Retina (tissue), 1 donor: ENCODE measurements at places on chromosomes 13 and 19.

DNA sequence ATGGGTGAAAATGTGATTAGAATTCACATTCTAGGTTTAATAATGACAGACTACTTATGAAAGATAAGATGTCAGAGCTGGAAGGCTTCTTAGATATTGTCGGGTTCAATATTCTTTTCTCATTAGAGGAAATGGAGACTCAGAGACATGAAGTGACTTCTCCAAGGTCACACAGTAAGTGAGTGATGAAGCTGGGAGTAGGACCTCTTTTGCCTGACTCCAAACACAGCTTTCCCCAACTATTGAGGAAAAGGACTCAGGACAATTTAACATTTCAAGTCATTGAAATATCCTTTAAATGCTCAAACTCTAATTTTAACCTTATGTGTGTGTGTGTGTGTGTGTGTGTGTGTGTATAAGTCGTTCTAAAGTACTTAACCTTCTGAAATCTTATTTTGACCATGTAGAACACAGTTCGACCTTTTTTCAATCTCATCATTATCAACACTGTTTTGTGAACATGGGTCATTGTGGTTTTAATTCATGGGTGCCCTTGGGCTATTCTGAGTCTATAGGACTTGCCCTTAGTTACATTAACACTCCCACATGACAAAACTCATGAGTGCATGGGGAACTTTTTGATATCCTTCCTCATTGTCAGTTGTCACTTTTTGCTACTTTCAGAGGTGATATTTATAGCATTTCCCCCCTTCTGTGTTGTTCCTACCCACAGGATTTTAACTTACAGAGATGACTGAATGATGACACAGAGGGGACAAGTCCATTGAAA lies 53.0 kb downstream of the LRCH1 start:
- no peak for DNase-seq

DNA sequence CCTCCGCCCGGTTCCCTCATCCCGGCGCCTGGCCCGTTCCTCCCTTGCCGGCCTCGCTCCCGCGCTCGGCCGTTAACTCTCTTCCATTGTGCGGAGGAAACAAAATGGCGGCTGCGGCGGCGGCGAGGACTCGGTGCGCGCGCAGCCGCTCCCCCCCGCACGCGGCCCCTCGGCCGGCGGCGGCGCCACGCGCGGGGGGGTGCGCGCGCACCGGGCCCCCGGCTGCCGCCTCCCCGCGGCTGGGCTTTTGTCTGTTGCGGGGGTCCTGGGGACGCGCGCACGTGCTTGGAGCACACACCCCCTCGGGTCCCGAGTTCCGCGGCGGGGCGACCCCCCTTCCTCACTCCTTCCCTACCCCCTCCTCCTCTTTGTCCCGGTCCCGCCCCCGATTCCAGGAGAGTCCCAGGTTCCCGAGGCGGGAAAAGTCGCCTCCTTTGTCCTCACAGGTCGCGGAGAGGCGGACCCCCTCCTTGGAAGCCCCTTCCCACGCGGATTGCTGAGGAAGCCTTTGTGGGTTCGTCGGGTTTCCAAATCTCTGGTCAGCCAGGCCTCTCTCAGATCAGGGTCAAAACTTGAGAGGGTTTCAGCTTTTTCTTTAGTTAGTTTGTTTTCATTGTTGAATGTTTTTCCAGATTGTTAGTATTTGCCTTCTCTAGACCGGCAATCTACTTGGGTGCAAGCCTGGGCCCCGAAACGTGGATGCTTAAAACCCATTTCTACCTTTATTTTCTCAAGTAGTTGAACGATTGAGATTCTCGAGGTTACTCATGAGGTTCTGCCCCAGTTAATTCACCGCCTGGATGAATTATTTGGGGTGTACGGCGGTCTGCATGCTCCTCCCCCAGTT lies 687 bp downstream of the ILF3 start:
- peak; percentile 60 for DNase-seq

DNA sequence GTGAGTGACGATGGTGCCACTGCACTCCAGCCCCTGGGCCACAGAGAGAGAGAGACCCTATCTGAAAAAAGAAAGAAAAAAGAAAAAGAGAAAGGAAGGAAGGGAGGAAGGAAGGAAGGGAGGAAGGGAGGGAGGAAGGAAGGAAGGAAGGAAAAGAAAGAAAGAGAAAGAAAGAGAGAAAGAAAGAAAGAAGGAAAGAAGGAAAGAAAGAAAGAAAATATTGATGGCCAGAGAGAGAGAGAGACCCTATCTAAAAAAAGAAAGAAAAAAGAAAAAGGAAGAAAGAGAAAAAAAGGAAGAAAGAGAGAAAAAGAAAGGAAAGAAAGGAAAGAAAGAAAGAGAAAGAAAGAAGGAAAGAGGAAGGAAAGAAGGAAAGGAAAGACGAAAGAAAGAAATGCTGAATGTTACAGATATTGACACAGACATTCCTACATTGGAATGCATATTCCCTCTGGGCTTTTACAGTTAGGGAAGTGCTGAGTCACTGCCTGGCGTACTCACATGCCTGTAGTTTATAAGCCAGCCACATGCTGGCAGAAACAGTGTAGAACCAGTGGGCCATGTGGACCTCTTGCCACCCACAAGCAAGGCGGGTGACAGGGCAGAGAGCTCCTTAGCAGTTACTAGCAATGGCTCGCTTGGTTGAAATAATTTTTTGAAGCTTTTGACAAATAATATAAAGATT lies 34.6 kb upstream of the SLC46A3 start:
- DNase-seq, result no peak

DNA sequence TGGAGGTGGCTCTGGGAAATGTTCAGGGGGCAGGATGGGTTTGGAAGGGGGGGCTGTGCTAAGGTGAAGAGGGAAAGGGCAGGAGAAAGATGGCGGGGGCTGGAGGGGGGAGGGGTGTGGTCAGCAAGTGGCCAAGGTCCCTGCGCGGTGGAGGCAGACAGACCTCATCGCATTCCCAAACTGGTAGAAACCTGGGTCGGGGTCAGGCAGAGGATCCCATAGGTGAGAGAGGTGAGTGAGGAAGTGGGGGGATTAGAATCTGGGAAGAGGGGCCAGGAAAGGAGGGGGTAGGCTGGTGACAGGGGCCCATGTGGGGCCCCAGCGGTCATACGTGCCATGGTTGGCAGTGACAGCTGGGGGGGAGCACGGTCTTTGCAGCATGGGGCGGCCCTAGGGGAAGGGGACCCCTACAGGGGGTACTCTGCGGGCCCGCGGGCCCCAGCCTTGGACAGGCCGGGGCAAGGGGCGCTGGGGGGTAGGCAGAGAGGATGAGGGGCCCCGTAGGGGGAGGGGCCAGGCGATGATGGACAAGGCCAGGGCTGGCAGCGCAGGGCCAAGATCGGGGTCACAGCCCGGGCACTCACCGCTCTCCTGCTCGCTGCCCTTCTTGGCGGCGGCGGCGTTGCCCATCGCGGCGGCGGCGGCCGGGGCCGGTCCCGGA lies 514 bp downstream of the PRKACA start:
- DNase-seq, result no peak

- DNase-seq, result peak; percentile 7
Measured at GRCh38 chr19:12527034-12527836, 24.0 kb downstream of the ZNF564 start.

DNA sequence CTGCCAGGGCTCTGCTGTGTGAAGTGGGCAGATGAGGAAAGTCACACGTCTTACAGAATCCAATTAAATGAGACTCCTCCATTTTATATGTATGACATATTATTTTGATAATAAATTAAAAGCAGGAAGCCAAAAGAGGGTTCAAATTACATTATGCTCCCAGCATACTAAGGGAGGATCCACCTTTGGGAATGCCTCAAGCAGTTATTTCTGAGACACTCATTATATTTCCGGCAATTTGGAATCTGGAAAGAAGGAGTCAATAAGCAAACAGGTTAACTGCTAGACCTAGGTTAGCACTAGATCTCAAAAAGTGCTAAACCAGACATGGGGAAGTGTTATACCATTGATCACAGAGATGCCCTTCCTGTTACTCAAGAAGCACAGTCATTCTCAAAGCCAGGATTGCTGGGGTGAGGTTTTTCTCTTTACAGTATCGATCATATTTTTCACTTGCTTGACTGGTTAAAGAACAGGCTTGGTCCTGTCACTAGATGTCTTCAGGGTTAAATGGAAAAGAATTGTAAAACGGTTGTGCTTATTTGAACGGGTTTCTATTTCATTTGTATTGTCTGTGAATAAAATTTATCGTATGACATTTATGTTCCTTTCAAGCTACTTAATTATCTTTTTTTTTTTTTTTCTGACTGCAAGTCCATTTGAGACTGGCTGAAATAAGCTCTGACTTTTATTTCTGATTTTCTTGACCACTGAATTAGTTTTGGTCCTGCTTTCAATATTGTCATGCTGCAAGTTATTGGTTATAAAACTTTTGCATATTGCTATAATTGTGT lies 523.2 kb downstream of the KLF12 start:
- no peak for DNase-seq

DNA sequence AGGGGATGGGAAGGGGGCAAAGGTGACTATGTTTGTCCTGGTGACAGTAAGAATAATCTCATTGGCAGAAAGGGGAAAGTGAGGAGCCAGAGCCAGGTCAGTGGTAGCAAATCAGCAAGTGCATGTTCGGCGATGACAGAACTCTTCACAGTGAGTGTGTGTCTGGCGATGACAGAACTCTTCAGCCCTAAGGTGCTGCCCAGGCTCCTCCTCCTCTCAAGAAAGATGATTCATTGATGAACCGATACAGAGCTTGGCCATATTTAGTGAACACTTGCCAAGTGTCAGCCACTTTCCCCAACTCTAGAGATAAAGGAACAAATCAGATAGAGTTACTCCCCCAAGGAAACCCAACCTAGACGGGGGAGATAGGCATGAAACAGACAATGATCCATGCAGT lies 199.3 kb upstream of the UBL3 start:
- DNase-seq, result no peak

- no peak for DNase-seq
Measured at GRCh38 chr13:110649551-110649950, 34.2 kb downstream of the NAXD start.

- no peak for DNase-seq
Measured at GRCh38 chr19:28224441-28224840, 988.5 kb downstream of the UQCRFS1 start.

GRCh38 chr19:8366961-8367326 lies 3.0 kb downstream of the ANGPTL4 start:
- DNase-seq, result no peak

DNA sequence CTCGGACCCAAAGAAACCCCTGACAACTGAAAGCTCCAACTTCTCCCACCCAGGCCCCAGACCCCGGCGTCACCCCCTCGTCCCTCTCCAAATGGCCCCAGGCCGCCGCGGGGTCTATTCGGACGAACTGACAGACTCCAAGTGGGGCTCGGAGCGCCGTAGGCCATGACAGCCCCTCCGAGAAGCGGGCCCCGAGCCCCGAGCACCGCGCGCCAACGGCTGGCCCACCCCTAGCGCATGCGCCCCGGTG lies 360 bp downstream of the DDX39A start:
- DNase-seq, result no peak

GRCh38 chr13:73268306-73268705 lies 209.5 kb downstream of the KLF5 start:
- no peak for DNase-seq

- DNase-seq, result no peak
Measured at GRCh38 chr13:46593398-46593797, 40.4 kb downstream of the LRCH1 start.

DNA sequence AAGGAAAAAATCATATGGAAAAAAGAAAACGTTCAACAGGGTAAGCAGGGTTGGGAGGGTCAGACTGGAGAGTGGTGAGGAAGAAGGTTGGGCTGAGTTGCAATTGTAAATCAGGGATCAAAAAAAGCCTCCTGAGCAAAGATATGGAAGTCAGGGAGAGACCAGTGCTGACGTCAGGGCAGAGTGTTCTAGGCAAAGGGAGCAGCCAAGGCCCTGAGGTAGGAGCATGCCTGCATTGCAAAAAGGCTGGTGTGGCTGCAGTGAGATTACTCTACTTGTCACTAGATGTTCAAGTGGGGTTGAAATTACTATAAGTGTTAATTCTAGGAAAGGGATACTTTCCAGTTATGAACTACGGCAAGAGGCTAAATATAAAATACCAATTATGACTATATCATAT lies 562.0 kb downstream of the MYO16 start:
- no peak for DNase-seq

DNA sequence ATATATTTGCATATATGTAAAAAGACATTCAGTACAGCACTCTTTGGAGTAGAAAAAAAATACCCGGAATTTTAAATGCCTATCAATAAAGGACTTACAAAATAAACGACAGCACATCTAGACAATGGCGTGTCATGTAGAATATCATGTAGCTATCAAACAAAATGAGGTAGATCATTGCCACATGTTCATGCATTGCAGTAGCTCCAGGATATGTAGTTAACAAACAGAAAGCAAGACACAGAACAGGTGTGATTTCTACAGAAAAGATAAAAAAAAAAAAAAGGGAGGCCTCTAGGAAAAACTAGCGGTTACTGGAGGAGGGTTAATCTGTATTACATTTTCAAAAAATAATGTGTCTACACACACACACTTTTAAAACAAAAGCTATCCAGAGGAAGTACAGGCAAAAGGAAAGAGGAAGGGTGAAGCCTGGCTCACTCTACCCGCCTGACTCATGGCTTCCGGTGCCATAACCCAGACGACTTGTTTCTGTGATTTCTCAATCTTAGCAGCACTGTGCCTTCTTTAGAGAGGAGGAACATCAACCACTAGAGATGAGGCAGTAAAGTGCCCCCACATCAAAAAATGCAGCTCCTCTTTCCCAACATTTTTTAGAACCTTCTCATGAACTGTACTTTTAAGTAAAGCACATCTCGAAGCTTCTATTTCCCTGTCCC lies 6.9 kb downstream of the KCTD12 start:
- DNase-seq, result no peak

DNA sequence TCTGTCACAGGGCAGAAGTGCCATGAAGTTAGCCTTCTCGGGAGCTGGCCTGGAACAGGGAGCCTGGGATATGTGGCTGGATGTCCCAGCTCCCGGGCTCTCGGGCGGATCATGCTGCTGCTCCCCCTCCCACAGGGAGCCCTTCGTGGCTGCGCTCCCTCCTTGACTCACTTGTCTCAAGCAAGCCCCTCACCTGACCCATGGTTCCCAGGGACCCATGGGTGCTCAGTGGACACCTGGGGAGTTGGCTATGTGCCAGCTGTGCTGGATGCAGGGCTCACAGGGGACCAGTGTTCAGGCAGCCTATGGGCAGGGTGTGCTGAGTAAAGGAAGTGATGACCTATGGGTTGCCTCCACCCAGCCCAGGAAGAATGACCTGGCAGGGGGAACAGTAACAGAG lies 213.1 kb upstream of the SGCG start:
- no peak for DNase-seq

- DNase-seq, result no peak
Measured at GRCh38 chr19:6425732-6426620, 1.4 kb upstream of the KHSRP start.

- DNase-seq, result no peak
Measured at GRCh38 chr13:95630593-95630992, 13.9 kb downstream of the DZIP1 start.
